ENCODE measurements at places on chromosomes 4 and X.
A peak's percentile ranks its signal among the peaks of the same experiment; 100 is the strongest.

DNA sequence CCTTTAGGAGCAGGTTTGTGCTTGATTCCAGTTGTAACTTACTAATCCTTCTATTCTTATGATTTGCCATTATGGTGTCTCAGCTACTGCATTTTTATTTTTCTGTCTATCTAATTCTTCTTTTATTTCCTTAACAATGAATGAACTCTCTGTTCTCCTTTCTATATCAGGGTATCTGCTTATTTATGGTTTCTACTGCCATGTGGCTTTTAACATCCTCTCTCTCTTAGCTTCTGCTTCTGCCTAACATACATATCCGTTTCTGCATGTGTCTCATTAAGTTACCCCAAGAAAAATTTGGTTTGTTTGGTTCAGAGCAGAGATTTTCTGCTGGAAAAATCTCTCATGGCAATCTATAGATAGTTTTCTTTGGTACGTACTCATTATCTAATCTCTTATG is 614.4 kb downstream of the RPA4 start:
- no peak overlapping the region for H3K27ac ChIP-seq
- DNase-seq, result no peak
- no peaks in the 10 kb centered on the region for H3K27me3 ChIP-seq
- H3K36me3 ChIP-seq, result no peaks in the 10 kb centered on the region
- no peaks in the 10 kb centered on the region for H3K4me1 ChIP-seq
- H3K4me3 ChIP-seq, result no peak overlapping the region

DNA sequence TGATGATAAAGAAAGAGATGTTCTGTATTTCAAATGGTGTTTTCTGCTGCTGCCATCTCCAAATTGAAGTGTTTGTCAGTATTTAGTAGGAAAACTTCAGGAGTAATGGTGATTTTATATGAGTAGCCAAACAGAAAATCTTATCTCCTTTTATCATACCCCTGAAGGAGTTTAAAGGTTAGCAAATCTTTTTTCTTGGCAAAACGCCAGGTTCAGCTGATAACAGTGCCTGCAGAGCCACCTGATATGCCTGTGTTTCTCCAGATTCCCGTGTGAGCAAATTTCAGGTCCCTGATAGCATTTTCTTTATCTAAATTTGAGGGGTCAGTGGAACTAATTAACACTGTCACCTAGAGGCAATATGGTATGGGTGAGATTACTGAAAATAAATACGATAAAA is 65.8 kb upstream of the ETNPPL start:
- no peaks in the 10 kb centered on the region for H3K4me1 ChIP-seq
- no peaks in the 10 kb centered on the region for H3K36me3 ChIP-seq
- no peak overlapping the region for H3K4me3 ChIP-seq
- no peak for DNase-seq
- H3K27ac ChIP-seq, result no peak overlapping the region

- DNase-seq, result peak; percentile 40
- H3K4me1 ChIP-seq, result peaks cover 43% of the 10 kb centered on the region
- H3K36me3 ChIP-seq, result no peaks in the 10 kb centered on the region
- peak within 1 kb of the TSS; percentile 85 for H3K4me3 ChIP-seq
- H3K27ac ChIP-seq, result peak within 1 kb of the TSS; percentile 93
Measured at GRCh38 chr4:2843263-2843940, at the start of gene ADD1. ADD1 (plus strand) TSS chr4:2843844; CDS start chr4:2875916, 32,072 bp downstream.

- no peak overlapping the region for H3K4me3 ChIP-seq
- no peak overlapping the region for H3K27ac ChIP-seq
- DNase-seq, result no peak
Measured at GRCh38 chr4:41339812-41340809, 83.4 kb downstream of the UCHL1 start.

DNA sequence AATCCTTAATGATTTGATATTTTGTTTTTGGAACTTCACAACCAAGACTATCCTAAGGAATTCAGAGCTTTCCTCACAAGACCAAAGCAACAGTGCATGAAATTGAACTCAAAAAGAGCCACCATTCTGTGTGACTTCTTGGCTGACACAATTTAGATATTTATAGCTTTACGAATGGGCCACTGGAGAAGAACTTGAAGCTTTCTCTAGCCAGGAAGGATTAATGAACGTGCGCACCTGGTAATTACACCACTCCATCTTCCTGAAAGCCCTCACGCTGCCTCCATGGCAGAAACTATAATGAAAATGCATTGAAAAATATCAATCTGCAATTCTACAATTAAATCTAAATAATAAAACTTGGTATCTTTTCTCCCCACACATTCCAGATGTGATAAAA is 1057.8 kb downstream of the DMD start:
- H3K4me3 ChIP-seq, result no peak overlapping the region
- no peak overlapping the region for H3K27ac ChIP-seq
- H3K36me3 ChIP-seq, result no peaks in the 10 kb centered on the region

DNA sequence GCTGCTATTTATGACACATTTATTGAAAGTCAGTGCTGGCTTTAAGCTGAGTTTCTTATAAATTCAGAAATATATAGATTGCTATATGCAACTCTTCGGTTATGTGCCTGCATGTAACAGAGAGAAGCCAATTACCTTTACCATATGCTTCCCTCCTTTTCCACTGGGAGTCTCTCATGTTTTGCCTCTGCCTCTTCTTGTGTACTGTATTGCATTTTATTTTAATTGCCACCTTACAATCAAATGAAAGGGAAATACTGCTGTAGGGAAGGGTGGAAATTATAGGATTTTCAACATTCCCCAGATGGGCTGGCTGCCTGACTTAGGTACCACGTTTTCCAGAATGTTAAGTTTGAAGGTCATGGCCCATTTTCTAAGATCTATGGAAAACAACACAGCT is 655.4 kb upstream of the SLIT2 start:
- H3K27ac ChIP-seq, result no peak overlapping the region
- DNase-seq, result no peak
- H3K4me3 ChIP-seq, result no peak overlapping the region

DNA sequence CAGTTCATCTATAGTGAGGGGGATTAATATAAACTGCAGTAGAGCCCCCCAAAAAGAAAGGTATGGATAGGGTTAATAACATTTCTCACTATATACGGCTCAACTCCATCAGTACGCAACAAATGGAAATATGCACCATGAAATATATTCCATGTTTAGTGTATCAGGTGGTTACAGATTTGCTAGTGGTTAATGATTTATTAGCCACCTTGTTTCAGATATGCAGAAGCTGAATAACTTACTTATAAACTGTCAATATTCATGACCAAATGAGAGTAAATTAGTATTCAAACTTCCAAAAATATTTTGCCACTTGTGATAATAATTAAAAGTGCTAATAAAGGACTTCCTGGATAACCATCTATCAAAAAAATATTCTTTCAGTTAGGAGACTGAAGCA is 14.8 kb downstream of the AMTN start:
- H3K4me1 ChIP-seq, result no peaks in the 10 kb centered on the region
- DNase-seq, result no peak
- no peak overlapping the region for H3K27ac ChIP-seq
- H3K4me3 ChIP-seq, result no peak overlapping the region
- H3K27me3 ChIP-seq, result no peaks in the 10 kb centered on the region

DNA sequence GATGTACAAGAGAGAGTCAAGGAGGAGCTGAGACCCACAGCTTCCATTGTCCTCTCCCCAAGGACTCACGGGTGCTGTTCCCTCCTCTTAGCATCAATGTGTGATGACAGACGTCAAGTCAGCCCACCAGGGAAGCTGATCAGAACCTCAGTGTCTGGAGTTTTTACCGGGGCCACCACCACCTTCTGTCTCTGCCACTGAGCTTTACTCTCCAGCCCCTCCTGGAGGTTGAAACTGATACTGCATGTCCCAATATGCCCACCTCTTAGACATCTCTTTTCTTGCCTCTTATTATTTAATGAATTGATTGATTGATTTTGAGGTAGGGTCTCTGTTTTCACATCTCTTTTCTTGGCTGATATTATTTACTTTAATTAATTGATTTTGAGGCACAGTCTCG is 10.3 kb upstream of the AKAP17A start:
- H3K27ac ChIP-seq, result no peak overlapping the region
- H3K27me3 ChIP-seq, result no peaks in the 10 kb centered on the region
- DNase-seq, result no peak
- no peak overlapping the region for H3K4me3 ChIP-seq
- no peaks in the 10 kb centered on the region for H3K4me1 ChIP-seq

DNA sequence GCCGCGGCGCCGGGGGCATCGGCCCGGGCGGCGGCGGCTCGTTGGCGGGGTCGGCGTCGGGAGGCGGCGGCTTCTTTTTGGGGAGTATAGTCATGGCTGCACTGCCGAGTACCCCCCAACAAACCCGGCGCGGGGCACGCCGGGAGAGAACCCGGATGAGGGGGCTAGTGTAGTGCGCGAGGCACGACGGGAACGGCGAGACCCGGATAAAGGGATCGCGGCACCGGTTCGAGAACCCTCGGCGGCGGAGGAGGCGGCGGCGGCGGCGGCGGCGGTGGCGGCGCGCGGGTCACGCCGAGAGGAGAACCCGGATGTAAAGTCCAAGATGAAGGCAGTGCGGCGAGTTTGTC is at the start of gene OTUD5:
TSS of gene OTUD5 (minus strand) at position 131 of the 350 bp plus-strand sequence. CDS start at position 94, 37 bp downstream.
- no peaks in the 10 kb centered on the region for H3K27me3 ChIP-seq
- H3K4me3 ChIP-seq, result peak within 1 kb of the TSS; percentile 77
- peaks cover 41% of the 10 kb centered on the region for H3K4me1 ChIP-seq
- peak within 1 kb of the TSS; percentile 96 for H3K27ac ChIP-seq
- no peak for DNase-seq

- no peaks in the 10 kb centered on the region for H3K27me3 ChIP-seq
- H3K36me3 ChIP-seq, result no peaks in the 10 kb centered on the region
- H3K4me1 ChIP-seq, result peaks cover 5% of the 10 kb centered on the region
- DNase-seq, result no peak
Measured at GRCh38 chr4:148171596-148171995, 270.6 kb downstream of the NR3C2 start.

- no peaks in the 10 kb centered on the region for H3K36me3 ChIP-seq
- no peaks in the 10 kb centered on the region for H3K27me3 ChIP-seq
- peak overlapping the region; percentile 41 for H3K4me3 ChIP-seq
- H3K27ac ChIP-seq, result no peak overlapping the region
- DNase-seq, result no peak
Measured at GRCh38 chr4:1644891-1645657, 39.0 kb downstream of the FAM53A start.

GRCh38 chr4:6449746-6450369 is 22.6 kb downstream of the PPP2R2C start:
- H3K4me1 ChIP-seq, result peaks cover 10% of the 10 kb centered on the region
- no peak overlapping the region for H3K4me3 ChIP-seq
- H3K27me3 ChIP-seq, result no peaks in the 10 kb centered on the region

All from thoracic aorta (tissue), 2 donors.